AG09309 (cell line): ENCODE measurements at places on chromosomes 5 and 9.
A peak's percentile ranks its signal among the peaks of the same experiment; 100 is the strongest.

DNA sequence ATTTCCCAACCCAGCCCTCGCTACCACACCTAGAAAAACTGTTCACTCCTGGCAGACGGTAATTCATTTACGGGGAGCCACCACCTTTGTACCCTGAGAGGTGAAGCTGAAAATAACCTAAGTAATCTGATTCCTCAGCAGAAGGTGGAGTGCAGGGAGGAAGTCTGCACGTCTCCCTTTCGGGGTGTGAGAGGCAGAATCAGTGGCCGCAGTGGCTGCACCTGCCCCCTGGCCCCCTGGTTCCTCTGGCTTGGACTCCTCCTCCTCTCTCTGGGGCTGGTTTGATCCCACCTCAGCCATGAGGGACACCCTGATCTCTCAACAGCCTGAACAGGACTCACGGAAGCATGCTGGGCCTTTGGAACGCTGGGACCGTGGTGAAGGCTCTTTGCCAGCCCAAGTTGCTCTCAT lies 10.5 kb downstream of the TMEM174 start:
- DNase-seq: no peak

- no peak for DNase-seq
Observed at GRCh38 chr9:21996438-21996837, 1.8 kb downstream of the CDKN2B-AS1 start.

- DNase-seq: no peak
Observed at GRCh38 chr9:121646992-121647391, 4.4 kb upstream of the DAB2IP start.

GRCh38 chr9:3968891-3969290 lies 331.0 kb downstream of the GLIS3 start:
- no peak for DNase-seq

- DNase-seq: no peak
Observed at GRCh38 chr9:98755006-98755618, 41.2 kb downstream of the ANKS6 start.

GRCh38 chr5:169006842-169007790 lies 293.8 kb downstream of the SLIT3 start:
- DNase-seq: no peak

GRCh38 chr9:105054491-105054890 lies 126.5 kb upstream of the ABCA1 start:
- peak; percentile 45 for DNase-seq

DNA sequence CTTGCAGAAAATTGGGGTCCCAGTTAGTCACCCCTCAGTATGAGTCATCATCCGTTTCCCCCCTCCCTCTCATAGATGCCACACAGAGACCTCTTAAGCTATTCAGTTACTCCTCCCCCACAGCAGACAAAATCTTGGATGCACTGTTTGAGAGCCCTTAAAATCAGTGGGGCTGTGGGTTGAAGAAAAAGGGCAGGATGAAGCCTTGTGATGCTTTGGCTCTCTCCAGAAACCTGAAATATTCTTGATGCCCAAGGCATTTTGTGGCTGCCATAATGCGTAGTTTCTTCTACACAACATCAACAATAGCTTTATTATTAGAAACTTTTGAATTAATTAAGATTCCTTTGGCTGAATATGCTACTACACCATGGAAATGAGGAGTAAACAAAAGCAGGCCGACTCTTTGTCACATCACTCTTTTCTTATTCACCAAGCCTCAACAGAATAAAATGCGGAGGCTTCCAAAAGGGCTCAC lies 133.8 kb downstream of the MRPS30 start:
- DNase-seq: no peak

- DNase-seq: no peak
Observed at GRCh38 chr5:148457183-148457620, 73.4 kb downstream of the FBXO38 start.

- DNase-seq: peak; percentile 73
Observed at GRCh38 chr5:42944989-42945388, 95.1 kb downstream of the ANXA2R start.

- DNase-seq: no peak
Observed at GRCh38 chr9:21569721-21570120, 87.6 kb upstream of the IFNE start.

DNA sequence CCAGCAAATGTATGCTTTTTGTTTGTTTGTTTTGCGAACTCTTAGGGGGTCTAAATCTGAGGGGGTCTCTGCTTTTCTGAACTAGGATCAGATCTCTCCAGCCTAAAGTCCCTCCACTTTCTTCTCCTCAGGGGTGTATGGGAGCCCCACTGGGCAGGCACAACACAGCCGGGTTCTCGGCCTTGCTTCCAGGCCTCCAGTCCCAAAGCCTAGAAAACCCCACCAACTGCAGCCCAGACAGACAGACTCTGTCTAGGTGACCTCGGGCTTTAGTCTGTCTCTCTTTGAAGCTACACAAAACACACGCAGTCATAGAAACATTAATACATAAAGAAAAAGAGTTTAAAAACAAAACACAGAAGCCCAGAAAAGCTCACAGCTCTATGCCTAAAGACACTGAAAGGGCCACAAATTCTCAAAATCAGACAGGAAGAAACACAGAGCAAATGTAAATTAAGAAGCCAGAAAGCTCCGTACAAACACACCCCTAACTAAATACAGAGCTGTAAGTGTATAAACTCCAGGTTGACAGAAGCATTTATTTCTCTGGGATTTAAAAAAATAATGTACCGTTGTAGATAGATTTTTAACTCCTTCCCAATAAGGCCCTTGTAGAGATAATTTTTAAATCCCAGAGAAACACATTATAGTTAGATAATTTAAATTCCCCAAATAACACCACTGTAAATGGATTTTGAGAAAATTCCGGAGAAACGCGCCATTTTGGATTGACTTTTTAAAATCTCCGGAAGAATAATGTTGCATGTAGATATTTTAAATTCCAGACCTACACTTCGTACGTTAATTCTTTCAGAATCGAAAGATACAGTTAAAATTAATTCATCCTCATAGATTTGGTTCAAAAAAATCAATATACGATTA lies 2.0 kb downstream of the PITX1 start:
- no peak for DNase-seq

GRCh38 chr5:53331463-53331862 lies 149.0 kb upstream of the FST start:
- DNase-seq: peak; percentile 21

- no peak for DNase-seq
Observed at GRCh38 chr5:164372892-164373291, 867.5 kb downstream of the MAT2B start.

DNA sequence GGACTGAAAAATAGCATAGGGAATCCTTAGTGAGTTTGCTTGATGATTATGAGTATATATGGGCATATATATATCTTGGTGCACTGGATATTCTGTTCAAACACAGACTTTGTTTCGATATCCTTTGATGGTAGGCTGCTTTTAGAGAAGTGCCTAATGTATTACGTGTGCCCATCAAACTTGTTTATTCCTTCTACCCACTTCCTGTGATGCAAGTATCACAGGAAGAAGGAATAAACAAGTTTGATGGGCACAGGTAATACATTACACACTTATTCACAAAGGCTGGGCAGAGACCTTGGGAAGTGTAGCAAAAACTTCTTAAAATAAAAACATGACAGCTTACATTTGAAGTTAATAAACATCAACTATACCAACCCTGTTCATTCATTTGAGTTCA lies 364.2 kb downstream of the CHSY3 start:
- no peak for DNase-seq

- no peak for DNase-seq
Observed at GRCh38 chr9:3346549-3346948, 179.3 kb downstream of the RFX3 start.

DNA sequence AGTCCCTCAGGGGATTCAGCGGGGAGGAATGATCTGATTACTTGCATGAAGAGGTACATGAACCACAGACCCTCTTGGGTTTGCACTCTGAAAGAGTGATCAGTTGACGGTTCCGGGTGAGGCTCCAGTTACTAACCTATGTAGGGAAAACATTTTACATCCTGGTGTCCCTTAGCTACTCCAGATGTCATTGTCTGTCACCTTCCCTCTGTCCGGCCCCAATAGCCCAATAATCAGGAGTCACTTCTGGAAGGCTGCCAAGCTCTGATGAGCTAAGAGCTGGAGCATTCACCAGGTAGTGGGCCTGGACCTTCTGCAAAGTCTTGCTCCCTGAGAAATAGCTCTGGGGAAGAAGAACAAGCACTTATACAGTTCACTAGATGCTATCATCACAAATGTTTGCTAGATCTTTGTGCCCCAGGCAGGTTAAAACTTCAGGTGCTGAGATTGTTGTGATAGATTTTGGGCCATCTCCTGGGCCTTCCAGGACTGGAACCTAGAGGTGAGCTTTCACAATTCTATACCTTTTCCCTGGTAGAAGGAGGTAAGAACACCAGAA lies 64.5 kb downstream of the ENTREP1 start:
- DNase-seq: no peak

DNA sequence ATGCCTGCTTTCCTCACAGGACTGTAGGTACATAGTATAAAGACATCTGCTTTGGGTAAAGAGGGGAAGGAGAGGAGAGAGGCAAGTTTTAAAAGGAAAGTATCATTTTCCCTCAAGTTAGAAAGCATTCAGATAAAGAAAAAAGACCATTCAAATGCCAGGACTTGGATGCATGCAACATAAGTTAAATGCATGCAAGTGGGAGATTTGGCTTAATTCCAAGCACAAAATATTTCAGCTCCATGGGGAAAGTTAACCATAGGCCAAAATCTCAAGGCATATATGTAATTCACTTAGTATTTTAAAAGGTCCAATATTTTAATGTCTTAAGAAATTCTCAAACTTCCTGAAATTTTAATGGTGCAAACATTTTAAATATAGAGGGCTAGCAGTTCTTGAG lies 36.4 kb downstream of the POU5F2 start:
- DNase-seq: no peak

DNA sequence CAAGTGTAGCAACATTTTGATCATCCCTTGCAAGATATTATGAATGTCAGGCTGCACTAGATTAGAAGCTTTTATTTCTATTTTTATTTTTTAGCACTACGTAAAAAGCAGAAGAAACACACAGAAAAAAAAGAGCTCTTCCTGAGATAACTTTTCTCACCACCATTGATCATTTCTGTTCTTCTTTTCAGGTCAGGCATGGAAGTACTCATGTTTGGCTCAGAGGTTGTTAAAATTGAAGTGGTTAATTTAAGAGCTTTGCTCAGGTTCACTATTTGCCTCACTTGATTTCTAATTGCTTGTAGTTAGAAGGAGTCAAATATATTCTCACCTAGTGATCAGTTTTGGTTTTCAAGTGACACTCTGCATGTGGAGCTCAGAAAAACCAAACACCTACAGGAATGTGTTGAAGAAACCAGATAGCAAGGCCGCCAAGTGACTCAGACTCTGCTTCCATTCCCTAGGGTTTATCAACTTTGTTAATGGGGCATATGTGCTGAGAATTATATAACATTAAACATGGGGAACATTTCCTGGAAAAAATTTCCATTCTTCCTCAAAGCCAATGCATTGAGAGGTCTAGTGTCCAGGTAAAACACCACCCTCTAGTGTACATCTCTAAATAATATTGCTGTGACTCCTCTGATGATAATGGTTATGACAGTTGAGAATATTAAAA lies 679.8 kb downstream of the CETN3 start:
- DNase-seq: no peak

- DNase-seq: no peak
Observed at GRCh38 chr5:51691538-51692079, 308.4 kb downstream of the ISL1 start.

GRCh38 chr5:143752165-143752850 lies 59.7 kb upstream of the HMHB1 start:
- DNase-seq: no peak

GRCh38 chr5:77924081-77924480 lies 147.9 kb upstream of the TBCA start:
- DNase-seq: no peak
